Activated T-helper 2 cell treated with anti-CD3 and anti-CD28 coated beads, Interferon-gamma antibody, Interleukin-2, Interleukin-4, amounts not matched to agents 10 μg/mL and 5 μg/mL and 100 μg/mL, durations not matched to agents 14 hours and 24 hours and 36 hours (primary cell): ENCODE measurements at places on chromosomes 6 and 20. TPM values are rescaled to one million over a fixed set of nuclear protein-coding genes. Genes with fewer than 3 reads are reported as not detected.

The PAK1IP1 gene
- 27.9 and 28.8 TPM in 2 replicates for total RNA-seq

DNA sequence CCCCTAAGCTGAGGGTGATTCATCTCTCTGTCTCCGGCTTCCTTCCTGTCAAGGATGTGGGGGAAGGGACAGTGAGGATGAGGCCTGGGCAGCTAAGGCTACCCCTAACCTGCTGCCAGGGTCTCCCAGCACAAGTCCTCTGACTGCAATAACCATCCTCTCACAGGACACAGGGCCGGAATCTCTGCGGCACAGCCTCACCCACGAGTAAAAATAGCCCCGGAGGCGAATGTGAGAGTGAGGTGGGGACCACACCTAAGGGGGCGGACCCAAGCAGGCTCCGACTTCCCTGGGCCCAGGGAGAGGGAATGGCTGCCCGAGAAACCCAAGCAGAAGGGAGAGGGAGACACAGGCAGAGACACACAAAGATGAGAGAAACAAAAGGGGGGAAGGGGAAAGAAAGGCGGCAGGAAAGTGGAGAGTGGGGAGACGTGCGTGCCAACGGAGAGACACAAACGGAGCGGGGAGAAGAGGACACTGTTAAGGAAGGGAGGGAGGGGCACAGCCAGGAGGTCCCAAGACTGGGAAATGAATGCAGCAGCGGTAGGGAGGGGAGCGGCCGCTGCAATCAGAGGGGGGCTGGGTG lies 1.4 kb downstream of the CLIC1 start:
- DNase-seq: peak; percentile 60

The CST5 gene
- total RNA-seq: not detected in 2 replicates

DNA sequence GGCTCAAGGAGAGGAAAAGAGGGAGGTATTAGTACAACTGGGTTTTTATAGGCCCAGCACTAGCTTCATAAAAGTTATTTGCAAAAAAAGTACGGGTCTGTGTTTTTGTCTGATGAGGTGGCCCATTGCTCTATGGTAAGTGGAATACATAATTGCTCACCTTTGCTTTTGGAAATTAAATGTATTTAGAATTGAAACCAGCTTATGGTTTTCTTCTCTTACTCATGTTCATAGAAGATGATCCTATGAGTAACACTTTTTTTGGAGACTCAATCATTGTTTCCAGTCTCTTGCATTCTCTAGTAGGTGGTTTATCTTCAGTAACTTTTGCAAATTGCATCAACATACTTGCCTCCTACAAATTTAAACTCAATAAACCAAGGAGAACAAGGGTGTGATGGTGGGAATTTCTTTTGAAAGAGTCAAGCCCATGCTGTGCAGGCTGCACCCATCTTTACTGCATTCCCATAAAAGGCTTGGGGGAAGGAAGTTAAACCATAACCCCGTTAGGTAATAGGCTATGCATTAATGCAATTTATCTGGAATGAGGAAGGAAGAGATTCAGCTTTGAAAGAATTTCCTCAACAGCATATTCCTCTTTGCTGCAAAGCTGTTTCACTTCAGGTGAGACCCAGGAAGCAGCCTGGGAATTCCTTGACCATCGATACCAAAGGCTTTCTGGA lies 48.5 kb upstream of the EDN1 start:
- DNase-seq: no peak

GRCh38 chr6:41027799-41028560 lies 11.0 kb downstream of the UNC5CL start:
- peak; percentile 77 for DNase-seq

GRCh38 chr6:48184648-48185047 lies 73.7 kb upstream of the PTCHD4 start:
- DNase-seq: no peak

GRCh38 chr6:158797331-158798310 lies 21.5 kb downstream of the EZR start:
- DNase-seq: no peak

- no peak for DNase-seq
These were observed 45.5 kb downstream of the PCNA start for GRCh38 chr20:5074232-5074674.

The SLC18B1 gene
- total RNA-seq: 3.6 TPM in 2 replicates

The SLC22A3 gene
- total RNA-seq: not detected in 2 replicates

GRCh38 chr20:20812136-20812535 lies 99.7 kb upstream of the RALGAPA2 start:
- DNase-seq: no peak

DNA sequence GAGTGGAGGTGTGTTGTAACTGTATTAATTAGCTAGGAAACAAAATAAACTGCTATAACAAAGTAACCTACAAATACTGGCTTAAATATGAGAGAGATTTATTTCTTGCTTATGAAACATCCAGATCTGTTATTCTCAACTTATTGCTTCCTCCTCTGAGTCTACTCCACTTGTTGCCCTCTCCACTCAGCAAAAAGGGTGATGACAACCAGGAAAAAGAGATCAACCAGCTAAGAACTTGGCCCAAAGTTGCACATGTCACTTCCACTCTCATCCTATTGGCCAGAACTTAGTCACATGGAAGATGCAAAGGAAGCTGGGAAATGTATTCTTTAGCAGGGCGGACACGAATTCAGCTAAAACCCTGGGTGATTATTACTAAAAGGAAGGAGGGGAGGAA lies 5.2 kb upstream of the TP53RK start:
- DNase-seq: no peak

The BPIFB4 gene
- not detected in 2 replicates for total RNA-seq

DNA sequence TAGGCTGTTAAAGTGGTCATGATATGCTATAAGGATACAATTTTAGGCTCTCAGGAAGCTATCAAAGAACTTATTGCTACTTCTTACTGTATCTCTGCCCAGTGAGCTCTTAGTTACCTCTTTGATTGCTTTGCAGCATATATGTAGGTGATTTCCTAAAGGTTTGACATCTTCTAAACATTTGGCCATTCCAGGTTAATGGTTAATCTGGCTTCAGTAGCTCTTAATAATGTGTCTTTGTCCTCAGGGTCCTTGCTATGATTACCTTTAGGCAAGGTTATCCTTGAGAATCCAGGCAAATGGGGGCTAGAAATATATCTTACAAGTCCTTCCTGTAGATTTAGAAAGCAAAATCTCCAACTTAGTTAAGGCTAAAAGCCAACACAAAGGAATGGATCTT lies 575.4 kb downstream of the TFAP2B start:
- DNase-seq: no peak

DNA sequence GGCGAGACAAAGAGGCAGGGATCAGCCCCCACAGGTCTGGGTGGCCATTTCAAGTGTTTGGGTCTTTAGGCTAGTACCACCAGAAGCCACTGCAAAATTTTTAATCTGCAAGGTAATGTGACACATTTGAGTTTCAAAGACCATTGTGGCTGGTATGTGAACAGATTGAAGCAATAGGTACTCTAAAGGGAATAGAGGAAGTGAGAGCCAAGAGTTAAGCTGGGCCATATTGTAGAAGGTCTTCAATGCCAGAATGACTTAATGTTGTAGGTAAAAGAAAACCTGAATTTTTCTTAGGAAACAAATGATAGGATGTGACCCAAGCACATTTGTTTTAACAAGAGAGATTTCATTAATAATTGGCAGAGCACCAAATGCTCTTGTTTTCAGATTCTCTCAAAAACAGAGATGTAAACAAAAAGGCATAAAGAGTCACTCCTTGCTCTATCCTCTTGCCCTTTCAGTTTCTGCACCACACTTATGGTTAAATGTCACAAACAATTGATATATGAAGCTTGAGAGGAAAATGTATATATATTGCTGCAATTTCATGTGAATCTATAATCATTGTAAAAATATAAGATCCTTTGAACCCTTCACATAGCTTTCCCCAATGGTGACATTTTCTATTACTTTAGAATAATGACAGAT lies 307.1 kb upstream of the PLN start:
- DNase-seq: no peak

DNA sequence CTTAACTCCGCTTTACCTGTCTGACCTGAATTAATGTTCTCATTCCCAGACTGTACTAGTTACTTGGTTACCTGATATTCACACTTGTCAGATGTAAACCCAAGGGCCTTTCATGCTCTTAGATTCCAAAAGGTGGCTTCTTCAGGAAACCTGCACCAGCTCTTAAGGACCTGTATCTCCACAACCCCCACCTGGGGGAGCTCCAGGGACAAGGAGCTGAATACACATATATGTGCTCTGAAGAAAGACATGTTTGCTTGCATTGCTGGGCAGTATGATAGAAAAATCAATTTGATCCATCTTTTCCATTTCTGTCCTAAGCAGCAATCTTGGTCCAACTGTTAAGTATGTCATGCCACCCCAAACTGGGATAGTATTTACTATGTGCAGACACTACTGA lies 64.8 kb upstream of the POU3F2 start:
- DNase-seq: no peak

The TMC2 gene
- total RNA-seq: not detected in 2 replicates

DNA sequence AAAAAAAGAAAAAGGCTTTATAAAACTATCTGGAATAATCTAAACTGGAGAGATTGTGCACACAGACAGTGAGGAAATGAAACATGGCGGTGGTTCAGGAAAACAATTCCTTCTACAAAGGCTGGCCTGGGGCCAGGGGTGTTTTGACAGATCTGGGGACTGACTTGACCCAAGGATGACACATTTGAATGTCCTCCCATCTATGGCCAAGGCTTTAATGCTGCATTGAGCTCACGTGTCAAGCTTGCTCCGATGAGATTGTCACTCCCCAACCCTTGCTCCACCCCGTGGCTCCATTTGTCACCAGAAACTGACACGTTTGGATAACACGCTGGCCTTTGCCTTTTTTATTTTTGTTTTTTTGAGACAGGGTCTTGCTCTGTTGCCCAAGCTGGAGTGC lies 156.1 kb downstream of the ZFP64 start:
- no peak for DNase-seq

- no peak for DNase-seq
These were observed 35.1 kb upstream of the UNC93A start for GRCh38 chr6:167255918-167256553.

The DPPA5 gene
- total RNA-seq: not detected in 2 replicates

The MOCS3 gene
- total RNA-seq: 4.7 and 4.9 TPM in 2 replicates

- no peak for DNase-seq
These were observed 2.6 kb downstream of the MAN1A1 start for GRCh38 chr6:119346936-119347335.

DNA sequence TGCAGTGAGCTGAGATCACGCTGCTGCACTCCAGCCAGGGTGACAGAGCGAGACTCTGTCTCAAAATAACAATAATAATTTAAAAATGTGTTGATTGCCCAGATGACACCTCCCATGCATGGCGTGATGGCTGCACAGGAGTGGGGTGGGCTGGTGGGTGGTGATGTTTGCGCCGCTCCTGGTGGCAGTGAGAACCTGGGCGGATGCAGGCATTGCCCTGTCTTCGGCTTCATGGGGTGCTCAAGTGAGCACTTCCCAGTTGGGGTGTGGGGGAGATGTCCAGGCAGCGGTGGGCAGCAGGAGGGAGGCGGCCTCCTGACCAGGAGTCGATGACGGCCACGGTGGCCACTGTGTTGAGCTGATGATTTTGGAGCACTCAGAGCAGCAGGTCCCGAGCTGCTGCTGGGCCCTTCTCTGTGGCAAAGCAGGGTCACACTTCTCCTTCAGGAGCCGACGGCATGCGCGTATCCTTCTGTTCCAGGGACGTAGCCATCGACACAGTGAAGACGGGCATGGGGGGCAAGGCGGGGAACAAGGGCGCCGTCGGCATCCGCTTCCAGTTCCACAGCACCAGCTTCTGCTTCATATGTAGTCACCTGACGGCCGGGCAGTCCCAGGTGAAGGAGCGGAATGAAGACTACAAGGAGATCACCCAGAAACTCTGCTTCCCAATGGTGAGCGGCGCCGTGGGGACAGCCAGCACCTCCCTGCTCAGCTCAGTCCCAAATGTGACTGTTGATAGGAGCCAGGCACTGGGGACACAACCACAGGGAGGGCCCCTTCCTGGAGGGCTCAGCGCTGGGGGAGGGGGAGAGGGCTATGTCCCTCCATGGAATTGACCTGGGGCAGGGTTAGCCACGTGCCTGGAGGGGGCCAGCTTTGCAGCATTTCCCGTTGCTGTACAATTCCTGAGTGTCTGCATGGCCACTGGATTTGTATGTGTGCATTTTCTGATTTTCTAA lies 89.7 kb downstream of the SYNJ2 start:
- DNase-seq: no peak

The BEND3 gene
- 15.2 and 15.9 TPM in 2 replicates for total RNA-seq

The SLC17A9 gene
- total RNA-seq: 20.2 and 21.4 TPM in 2 replicates

DNA sequence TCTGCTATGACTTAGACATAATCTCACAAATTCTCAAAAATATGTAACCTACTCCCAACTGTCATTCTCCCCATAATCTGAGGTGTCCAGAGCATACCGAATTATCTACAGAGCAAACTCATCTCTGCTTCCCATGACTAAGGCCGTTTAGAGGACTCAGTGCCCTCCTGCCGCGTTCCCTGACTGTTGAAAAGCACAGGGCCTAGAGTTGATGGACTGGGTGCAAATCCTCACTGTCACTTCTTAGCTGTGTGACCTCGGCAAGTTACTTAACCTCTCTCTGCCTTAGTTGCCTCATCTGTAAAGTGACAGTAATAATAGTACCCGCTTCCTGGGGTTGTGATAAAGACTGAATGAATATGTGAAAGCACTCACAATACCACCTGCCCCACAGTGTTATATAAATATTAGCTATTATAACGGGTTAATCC lies 4.7 kb upstream of the TUBB2A start:
- DNase-seq: no peak

GRCh38 chr6:156852147-156852857 lies 75.1 kb downstream of the ARID1B start:
- no peak for DNase-seq
